ENCODE measurements at places on chromosomes 5 and 9.

DNA sequence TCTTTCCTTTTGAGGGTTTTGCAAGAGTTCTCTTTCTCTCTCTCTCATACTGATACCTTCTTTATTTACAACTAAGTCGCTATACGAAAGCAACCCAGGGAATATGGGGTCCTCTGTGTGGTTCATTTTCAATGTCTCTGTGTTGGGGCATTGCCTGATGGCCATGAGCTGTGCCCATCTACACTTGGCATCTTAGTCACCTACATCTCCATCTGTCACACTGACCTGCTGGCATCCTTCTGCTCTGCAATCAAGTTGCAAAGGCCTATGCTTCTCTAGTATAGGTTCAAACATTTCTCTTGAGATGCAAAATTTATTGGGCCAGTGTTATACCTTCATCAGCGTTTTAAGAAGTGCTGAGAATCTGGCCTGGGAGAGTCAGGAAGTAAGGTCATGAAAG lies 228.2 kb downstream of the MTRR start:
- DNase-seq = no peak

DNA sequence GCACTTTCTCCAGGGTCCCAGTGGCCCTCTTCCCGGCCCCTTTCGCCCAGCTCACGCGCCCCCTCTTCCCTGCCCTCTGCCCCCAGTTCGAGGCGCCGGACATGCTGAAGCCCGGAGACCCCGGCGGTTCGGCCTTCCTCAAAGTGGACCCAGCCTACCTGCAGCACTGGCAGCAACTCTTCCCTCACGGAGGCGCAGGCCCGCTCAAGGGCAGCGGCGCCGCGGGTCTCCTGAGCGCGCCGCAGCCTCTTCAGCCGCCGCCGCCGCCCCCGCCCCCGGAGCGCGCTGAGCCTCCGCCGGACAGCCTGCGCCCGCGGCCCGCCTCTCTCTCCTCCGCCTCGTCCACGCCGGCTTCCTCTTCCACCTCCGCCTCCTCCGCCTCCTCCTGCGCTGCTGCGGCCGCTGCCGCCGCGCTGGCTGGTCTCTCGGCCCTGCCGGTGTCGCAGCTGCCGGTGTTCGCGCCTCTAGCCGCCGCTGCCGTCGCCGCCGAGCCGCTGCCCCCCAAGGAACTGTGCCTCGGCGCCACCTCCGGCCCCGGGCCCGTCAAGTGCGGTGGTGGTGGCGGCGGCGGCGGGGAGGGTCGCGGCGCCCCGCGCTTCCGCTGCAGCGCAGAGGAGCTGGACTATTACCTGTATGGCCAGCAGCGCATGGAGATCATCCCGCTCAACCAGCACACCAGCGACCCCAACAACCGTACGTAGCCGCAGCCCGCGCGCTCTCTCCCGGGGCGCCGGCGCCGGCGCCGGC lies 1.0 kb downstream of the PRDM6 start:
- no peak for DNase-seq

DNA sequence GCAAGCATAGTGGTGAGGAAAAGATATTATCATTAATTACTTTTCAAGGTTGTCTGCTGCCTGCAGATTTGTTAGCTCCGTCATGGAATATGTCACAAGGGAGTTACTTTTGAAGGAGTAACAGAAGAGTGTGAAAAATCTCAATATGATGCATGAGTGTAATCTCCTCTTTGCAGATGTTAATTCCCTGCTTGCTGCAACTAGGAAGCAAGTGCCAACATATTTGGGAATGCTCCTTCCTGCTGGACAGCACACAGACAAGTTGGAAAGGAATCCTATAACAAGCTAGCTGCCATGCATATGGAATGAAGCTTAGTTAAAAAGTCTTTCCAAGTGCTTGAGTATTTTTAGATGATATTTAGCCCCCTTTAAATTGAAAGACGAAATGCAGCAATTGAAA lies 2023.6 kb upstream of the CDH6 start:
- no peak for DNase-seq

DNA sequence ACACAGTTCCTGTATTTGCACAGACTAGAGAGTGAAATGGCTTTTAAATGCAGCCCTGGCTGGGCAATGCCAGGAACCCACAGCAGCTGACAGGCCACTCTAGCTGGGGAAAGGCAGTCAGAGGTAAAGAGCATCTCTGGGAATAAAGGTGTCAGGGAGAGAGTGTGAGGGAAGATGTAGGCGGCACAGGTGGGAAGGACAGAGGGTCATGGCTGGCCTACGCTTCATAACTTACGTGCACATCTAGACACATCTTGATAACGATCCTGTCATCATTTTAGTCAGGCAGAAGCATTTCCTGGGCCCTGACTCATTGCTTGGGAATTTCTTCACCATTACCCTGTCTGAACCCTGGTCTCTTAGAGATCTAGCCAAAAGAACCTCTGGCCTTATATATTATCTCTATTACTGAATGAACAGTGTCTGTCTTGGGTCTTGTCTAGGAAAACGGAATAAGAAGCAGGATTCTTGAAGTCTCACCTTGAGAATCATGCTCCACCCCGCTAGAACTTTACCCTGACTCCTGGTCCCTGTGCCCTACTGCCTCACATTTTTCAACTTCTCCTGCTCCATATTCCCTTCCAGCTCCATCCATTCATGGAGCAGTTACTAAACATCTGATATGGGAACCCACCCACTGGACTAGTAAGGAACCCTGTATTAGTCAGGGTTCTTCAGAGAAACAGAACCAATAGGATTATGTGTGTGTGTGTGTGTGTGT lies 106.4 kb upstream of the ELL2 start:
- no peak for DNase-seq

DNA sequence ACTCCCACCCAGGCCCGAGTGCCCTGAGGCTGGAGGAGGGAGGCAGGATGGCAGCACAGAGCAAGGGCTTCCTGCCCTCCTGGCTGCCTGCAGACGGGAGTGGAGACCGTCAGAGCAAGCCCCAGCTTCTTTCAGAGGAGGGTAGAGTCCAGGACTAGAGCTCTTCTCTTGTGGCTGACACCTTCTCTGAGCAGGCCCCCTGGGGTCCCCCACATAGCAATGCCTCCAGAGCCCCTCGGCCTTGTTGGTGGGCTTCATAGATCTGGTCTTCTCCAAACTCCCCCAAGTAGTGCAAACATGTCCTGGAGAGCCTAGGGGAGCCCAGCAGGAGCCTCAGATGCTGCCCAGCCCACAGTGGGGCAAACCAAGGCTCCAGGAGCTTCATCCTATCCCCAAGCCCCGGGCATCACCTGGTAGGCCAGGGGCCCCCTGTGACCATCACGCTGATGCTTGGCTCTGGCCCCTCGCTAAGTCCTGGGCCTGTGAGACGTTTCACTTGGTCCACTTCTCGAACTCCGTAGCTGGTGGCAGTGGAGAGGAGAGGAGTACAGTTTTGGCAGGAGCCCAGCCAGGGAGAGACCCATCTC lies 2.0 kb downstream of the MZB1 start:
- DNase-seq = no peak

DNA sequence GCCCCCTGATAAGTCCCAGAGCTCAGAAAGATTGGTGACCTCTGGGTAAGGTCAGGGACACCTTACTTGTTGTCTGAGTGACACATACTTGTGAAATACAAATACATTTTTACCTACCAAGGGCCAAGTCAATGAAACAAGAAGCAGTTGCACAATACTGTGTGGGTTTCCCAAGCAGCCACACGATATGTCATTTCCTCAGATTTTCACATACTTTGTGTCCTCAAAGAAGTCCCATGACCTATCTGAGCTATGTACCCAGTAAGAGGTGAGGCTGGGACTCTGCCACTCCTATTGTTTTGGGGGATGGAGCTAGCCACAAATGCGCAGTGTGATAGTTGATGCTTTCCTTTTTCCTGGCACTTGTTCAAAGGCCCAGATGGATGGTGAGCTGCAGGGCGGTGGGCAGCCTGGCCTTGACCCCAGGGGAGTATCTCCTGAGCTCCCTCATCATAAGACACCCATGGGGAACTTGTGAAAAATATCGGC lies 4.8 kb upstream of the SLC25A51 start:
- no peak for DNase-seq

- no peak for DNase-seq
These were observed 2.9 kb upstream of the C7 start for GRCh38 chr5:40906351-40906751.

DNA sequence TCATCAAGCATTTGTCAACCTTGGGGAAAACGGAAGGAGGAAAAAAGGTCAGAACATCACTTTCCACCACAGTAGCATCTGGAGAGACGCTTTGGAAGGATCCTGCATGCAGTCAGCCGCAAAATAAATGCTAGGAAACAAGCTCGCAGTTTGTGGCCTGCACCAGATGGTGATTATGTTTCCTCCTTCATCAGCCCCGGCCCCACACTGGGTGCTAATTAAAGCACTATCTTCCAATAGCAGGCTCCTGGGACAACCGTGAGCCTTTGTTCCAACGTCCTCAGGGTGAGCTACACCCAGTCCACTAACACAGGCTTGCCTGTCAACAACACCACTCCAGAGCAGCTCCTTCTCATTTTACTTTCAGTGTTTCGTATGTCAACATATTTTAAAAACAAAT lies 64.0 kb downstream of the RNF130 start:
- no peak for DNase-seq

DNA sequence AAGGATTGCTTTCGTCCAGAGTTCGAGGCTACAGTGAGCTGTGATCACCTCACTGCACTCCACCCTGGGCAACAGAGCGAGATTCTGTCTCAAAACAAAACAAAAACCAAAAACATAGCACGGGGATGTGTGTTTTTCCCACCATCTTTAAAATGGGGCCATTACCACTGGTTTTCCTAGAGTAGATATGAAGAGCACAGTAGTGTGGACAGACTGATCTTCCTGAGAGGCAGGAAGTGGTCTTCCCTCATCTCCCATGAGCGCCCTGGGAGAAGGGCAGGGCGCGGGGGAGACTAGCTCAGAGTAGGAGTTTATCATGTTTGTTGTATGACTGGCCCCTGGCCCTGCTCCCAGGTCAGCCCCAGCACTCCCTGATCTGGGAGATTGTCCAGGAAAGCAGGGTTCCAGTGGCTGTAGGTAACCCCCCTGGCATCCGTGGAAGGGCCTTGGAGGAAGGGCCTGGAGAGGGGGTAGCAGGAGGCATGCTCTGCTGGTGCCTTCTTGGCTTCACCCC lies 2.3 kb downstream of the SUSD3 start:
- no peak for DNase-seq

GRCh38 chr9:136378170-136379002 lies 4.9 kb upstream of the CARD9 start:
- no peak for DNase-seq

DNA sequence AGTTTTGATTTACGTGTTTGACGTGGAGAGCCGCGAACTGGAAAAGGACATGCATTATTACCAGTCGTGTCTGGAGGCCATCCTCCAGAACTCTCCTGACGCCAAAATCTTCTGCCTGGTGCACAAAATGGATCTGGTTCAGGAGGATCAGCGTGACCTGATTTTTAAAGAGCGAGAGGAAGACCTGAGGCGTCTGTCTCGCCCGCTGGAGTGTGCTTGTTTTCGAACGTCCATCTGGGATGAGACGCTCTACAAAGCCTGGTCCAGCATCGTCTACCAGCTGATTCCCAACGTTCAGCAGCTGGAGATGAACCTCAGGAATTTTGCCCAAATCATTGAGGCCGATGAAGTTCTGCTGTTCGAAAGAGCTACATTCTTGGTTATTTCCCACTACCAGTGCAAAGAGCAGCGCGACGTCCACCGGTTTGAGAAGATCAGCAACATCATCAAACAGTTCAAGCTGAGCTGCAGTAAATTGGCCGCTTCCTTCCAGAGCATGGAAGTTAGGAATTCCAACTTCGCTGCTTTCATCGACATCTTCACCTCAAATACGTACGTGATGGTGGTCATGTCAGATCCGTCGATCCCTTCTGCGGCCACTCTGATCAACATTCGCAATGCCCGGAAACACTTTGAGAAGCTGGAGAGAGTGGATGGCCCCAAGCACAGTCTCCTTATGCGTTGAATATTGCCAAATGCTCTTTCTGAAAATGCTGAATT lies 850 bp downstream of the RRAGA start:
- DNase-seq = no peak

DNA sequence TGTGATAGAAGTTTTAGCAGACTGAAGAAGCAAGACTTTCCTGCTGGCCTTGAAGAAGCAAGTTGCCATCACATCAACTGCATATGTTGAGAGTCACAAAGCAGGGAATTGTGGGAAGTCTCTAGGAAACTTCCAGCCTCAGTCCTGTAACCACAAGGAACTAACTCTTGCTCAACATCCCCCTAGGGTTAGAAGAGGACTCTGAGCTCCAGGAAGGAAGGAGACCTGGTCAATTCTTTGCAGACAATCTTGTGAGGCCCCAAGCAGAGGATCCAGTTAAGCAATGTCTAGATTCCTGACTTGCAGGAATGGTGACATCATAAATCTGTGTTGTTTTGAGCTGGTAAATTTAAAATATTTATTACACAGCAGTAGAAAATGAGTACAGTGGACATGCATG lies 18.6 kb upstream of the ZNF366 start:
- DNase-seq = no peak

Data from stimulated activated CD4-positive, alpha-beta T cell treated with anti-CD3 and anti-CD28 coated beads, Interleukin-4, amount 100 ng/mL, for 4 hours (primary cell).